Activated CD4-positive, alpha-beta T cell treated with anti-CD3 and anti-CD28 coated beads for 4 hours (primary cell): ENCODE measurements at places on chromosomes 3 and 15.

GRCh38 chr3:142861926-142862325 is 27.0 kb downstream of the PCOLCE2 start:
- no peak for DNase-seq

- no peak for DNase-seq
Observed at GRCh38 chr3:108509871-108510270, 525 bp downstream of the MYH15 start.

- DNase-seq = no peak
Observed at GRCh38 chr3:160956785-160957184, 148.4 kb downstream of the B3GALNT1 start.

DNA sequence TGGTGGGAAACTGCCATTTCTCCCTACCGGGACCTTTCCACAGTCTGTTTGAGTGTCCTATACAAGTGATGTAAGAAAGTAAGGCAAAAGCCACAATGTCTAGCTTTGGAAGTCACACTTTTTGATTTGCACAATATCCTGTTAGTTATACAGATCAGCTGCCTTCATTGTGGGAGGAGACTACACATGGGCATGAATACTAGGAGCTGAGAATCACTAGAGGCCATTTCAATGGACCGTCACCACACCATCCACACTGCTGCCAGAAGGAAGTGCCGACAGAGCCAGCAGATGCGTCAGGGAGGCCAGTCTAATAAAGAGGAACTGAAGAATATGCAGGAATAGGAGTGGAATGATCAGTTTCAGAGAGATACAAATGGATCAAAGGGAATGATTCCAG is 65.8 kb downstream of the SCN11A start:
- DNase-seq = no peak
